Testis (tissue), 5 donors: ENCODE measurements at places on chromosomes 7 and 10.

DNA sequence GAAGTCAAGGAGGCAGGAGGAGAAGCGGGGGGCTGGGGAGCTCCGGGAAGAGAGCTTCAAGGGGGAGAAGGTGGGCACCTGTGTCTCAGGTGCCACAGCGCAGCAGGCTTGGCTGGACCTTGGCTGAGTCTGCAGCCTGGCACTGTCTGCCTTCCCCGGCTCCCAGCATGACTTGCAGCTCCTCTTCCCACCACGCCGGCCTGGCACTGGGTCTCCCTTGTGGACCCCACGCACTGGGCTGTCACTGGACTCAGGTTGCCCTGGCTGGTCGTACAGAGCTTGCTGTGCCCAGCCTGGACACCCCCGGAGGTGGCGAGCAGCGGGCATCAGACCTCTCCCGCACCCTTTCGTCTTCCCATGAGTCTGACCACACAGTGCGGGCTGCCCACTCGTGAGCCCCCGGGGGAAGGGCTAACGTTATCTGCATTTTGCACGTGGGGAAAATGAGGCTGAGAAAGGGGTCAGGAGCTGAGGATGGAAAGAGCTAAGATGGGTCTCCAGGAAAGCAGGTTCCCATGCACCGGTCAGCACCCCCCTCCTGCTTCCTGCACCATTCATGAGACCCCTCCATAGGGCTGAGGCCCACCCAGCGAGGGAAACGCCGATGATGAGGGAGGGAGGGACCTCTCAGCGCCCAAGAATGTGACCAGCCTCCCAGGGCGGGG lies 40.3 kb upstream of the PSMG3 start:
- DNase-seq, result no peak

DNA sequence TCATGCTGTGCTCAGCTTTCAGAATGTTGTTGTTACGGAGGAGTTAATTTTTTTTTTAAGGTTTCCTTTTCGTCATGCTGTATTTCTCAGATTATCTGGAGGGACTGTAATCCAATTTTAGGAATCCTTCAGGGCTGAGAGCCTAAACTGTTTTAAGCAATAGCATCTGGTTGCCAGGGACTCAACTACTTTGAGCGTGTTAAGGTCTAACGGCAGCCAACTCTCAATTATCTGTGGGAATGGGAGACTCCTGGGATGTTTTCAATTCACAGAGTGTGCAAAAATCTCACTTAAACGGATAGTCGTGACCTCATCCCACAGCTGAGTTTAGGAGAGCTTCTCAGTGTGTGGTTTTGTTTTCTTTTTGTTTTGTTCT lies 291.7 kb downstream of the AUTS2 start:
- no peak for DNase-seq

GRCh38 chr10:59580026-59580863 lies 129.4 kb downstream of the SLC16A9 start:
- no peak for DNase-seq

DNA sequence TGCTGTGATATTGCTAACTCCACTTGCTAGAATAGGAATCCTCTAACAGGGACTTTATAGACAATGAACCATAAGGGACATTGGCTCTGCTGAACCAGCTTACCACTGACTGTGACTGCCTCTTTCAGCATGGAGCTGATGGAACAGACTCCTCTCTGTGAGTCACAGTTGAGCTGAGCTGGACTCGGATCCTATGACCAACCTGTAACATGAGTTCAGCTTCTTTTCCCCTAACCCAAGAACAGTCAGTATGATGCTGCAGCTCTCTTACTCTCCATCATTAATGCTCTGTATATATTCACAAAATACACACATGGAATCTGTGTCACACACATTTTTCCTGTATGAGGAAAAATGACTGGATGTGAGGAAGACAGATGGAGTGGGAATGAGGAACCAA lies 177.9 kb upstream of the BET1 start:
- DNase-seq, result no peak

- DNase-seq, result no peak
These were observed 247.0 kb upstream of the HABP2 start for GRCh38 chr10:113305871-113306270.

DNA sequence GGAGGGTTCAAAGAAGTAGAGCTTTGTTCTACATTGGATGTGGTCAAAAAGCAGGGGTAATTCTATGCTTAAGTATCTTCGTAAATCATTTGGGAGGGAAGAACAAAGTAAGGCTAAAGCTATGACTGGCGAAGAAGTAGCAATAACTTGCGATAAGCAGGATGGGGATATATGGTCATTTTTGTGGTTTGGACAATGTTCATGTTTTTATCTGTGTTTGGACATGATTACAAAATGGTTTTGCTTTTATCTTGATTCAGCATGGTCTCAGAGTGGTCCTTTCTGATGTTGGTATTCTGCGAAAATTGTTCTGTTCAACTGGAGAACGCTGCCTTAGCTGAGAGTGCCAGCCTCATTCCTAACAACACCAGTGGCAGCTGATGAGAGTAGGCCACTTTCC lies 208.8 kb downstream of the SEMA3A start:
- DNase-seq, result no peak

DNA sequence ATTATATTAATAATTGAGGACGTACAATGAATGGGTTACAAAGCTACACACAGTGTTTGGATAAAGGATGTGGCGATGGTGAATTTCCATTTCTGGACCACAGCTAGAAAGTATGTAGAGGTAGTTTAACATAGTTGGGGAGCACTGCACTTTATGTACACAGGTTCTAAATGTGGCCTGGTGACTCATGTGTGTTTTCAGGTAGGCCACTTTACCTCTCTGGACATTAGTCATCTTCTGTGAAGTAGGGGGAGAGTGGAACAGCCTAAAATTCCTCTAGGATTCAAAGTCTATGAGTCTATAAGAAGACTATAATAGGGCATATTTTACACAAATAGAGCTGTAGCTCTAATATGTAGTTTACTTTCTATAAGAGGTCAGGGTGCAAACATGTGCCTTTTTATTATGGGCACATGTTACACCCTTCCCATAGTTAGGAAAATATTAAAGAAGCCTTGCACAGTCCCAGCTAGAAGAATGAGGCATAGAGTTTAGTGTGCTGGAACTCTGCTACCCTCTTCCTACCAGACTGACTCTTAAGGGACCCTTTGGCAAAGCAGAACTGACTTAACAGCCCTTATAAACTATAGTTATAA lies 594.9 kb downstream of the LRMDA start:
- DNase-seq, result no peak

DNA sequence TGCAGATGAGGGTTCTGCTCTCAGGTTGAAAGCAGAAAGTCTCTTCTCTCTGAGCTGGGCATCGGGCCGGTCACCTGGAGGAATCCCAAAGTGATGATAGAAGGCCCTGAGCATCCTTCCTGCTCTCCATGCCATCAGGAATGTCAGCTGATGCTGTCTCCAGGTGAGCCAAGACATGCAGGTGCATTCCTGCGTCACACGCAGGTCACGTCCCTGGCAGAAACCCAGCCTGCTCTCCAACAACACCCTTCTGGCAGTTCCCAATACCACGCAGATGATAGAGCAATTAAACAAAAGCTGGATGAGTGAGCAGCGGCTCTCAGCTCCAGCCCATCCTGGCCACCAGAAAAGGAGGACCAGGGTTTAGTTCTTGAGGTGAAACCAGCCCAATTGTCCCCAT lies 6.9 kb upstream of the WIPI2 start:
- DNase-seq, result no peak

DNA sequence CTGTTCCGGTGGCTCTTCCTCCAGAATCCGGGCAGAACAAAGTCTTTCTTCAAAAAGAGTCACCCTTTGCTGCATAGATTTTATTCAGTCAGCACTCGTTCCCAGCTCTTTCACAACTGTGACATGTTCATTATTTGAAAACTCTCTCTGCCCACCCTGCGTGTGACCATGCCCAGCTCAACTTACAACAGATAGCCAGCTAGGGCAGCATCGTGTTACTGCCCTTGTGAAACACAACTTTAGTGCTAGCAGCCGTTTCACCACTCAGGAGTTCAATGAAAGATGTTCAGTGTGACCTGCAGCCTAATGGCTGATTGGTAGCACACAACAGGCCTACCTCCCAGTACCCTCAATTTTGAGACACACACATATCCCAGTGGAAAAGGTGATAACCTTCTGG lies 57.9 kb downstream of the ZNF438 start:
- DNase-seq, result no peak

DNA sequence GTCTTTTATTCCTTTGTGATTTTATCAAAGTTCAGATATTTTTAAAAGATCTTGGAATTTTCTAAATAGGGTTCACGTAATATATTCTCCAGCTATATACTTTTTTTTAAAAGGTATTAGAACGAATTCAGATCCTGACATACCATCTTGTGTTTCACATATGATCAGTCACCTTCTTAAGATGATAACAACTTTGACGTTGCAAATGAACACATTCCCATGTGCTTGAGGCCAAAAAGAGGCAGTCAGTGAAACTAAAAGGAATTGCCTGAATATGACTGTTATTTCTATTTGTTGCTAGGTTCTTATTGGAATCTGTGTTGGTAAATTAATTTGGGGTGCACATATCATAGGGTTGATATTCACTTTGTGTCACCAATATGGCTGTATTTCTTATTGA lies 310.1 kb downstream of the MDFIC start:
- DNase-seq, result no peak

DNA sequence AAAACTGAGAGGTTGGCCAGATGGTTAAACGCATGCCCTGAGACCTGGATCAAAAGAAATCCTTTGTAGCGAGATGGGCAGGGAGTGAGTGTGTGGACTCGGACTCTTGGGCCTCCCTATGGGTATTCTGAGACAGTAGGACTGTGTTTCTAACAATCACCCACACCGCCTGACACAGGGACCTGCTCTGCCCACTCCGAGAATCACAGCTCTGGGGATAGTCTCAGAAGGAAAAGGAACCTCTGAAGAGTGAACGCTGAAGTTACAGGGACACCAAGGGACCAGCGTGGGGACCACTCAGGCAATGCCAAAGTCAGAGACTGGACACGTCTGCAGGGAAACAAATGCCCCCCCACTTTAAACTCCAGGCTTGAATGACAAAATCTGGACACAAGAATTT lies 242.1 kb upstream of the TCERG1L start:
- no peak for DNase-seq

- peak; percentile 55 for DNase-seq
These were observed 171.4 kb downstream of the ST7 start for GRCh38 chr7:117124591-117125220.

DNA sequence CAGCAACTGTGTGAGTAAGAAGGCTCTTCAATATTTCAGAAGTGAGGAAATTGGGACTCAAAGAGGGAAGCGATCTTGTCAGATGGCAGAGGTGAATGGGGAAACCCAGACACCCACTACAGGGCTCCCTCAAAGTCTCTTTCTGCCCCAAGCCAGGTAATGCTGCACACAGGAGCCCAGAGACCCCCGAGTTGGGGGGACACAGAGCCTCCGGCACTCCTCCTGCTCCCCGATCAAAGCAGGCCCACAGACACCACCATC lies 139.4 kb downstream of the TNS3 start:
- DNase-seq, result no peak

DNA sequence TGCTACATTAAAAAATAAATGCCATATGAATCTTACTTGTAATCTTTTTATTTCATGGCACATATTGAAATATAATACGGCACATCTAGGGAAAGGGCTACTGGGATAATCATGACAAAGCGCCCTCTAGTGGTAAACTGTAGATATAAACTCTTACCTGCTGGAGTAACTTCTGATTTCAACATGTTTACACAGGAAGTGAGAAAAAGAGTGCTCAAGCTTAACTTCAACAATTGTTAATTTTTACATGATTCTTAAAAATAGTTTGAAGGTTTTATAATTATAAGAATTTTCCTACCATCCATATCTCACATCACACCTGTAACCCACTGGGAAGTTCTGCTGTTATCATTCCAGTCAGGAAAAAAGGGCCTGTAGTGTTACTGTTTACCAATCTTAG lies 2.0 kb upstream of the HEPACAM2 start:
- no peak for DNase-seq

- DNase-seq, result no peak
These were observed 11.1 kb upstream of the DNMBP start for GRCh38 chr10:100020886-100021253.

DNA sequence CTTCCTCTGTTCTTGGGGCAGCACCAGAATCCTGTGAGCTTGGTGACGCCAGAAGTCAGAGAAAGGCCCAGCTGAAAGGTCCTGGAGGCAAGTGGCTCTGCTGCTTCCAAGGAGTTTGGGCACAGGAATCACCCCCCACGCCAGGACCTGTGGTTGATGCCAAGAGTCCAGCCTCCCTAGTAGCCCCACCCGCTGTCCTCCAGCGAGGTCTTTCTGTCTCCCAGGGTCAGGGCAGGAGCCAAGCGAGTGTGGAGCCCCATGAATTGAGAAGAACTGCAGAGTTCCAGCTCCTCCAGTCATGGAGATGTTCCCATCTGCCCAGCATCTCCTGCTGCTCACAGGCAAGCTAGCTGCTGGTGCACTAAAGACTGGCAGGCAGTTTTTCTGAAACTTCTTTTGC lies 631.7 kb upstream of the MGMT start:
- no peak for DNase-seq

- DNase-seq, result no peak
These were observed 35.3 kb downstream of the ATAD1 start for GRCh38 chr10:87782721-87783120.

GRCh38 chr10:24363070-24363469 lies 154.1 kb downstream of the KIAA1217 start:
- no peak for DNase-seq

DNA sequence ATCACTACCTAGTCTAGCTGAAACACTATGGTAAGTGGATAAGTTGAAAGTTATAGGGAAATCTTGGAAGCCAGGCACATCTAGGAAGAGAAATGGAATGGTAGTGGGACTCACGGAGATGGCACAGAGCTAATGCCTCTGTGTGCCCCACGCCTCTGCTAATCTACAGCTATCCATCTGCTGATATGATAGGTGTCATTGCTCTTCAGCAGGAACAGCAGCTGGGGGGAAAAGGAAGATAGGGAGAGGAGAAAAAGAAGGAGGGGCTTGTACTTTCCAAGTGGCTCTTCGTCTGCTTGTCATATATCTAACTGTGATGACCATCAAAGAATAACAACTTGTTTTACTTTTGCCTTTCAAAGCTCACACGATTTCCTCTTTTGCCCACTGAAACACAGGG lies 1199.1 kb upstream of the SORCS1 start:
- DNase-seq, result no peak

GRCh38 chr10:49280001-49280408 lies 19.0 kb upstream of the C10orf71 start:
- DNase-seq, result no peak

DNA sequence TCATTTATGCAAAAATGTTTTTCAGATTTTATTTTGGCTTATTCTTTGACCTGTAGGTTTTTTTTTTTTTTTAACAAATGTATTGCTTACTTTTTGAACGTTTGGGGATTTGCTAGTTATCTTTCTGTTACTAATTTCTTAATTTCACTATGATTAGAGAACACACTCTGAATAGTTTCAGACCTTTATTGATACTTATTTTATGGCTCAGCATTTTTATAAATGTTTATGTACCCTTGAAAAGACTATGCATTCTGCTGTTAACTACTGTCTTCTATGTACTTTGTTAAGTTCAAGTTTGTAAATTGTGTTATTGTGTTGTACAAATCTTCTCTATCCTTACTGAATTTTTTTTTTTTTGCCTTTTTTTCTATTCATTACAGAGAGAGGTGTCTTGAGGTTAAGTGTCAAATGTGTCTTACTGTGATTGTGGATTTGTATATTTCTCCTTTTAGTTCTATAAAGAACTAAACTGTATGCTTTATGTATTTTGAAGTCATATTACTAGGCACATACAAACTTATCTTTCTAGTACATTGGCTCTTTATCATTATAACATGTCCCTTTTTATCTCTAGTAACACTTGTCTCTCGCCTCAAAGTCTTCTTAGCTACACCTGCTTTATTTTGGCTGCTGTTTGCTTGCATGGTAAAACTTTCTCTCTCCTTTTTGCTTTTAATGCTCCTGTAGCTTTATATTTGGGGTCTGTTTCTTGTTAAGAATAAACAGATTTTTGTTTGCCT lies 8.1 kb downstream of the MKLN1 start:
- DNase-seq, result no peak
